ENCODE measurements at places on chromosomes 1 and 21.

DNA sequence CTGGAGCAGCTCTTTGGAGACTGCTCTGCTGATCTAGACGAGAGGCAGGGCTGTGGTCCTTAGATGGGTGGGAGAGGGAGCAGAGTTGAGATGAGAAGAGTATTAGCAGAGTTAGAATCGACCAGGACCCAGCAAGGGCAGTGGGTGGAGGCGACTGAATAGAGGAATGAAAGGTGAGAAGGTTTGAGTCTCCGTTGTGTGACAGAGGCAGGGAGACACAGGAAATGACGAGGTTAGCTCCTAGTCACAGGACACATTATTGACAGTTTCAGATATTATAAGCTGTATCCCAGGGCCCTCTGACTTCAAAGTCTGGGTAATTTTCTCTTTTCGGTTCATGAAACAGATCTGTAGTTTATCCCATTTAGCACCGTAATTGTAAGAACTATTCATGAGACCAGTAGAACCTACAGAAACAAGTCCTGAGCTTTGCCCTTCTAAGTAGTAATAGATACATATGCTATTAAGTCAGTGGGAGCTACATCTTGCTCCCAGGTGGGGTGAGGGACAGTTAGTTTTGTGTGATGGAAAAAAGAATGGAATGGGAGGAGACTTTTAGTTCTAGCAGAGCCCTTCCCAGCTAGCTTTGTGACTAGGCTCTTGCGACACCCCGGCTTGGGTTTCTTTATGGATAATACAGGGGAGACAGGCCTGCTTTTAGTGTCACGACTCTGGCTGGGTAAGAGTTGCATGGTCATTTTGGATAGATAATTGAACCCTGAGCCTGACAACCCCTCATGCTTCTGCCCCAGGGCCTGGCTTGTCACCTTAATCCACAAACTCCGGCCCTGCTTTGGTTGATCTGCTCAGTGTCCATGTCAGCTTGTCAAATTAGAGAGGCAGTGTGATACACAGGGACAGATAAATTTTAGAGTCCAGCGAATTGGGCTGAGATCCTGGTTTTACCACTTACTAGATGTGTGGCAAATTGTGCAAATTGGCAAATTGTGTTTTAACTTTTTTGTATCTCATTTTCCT is 70.2 kb downstream of the UCK2 start:
- no peak for DNase-seq

- DNase-seq = no peak
Observed at GRCh38 chr1:222777977-222778376, 36.9 kb upstream of the DISP1 start.

- DNase-seq = no peak
Observed at GRCh38 chr1:93029317-93029716, 49.8 kb upstream of the MTF2 start.

- no peak for DNase-seq
Observed at GRCh38 chr1:224331326-224331725, 1.4 kb upstream of the NVL start.

GRCh38 chr1:192376374-192376773 is 59.6 kb downstream of the RGS21 start:
- DNase-seq = no peak

DNA sequence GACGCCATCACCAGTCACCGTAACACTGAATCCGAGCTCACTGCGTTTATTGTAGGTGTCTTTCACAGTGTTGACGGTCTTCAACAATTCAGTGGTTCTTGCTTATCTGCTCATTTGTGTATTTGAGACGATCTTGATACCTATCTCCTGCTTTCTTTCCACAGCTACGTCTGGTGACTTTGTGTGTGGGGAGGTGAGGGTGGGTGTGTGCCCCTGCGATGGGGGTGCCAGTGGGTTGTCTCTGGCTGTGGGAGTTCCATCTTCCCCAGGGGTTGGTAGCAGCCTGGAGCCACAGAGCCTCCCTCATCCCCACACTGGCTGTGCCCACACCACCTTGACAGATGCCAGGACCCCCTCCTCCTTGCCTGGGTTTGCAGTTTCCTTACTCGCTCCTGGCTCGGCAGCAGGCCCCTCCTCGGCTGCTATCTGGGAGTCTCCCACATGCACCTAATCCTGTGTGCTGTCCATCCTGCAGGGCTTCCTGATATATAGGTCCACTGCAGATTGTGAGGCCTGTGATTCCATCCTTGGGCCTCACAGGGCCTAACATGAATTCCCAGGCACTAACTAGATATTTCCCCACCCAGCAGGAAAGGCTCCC is 6.3 kb upstream of the PARP1 start:
- DNase-seq = no peak

GRCh38 chr21:28439251-28439650 is 553.4 kb downstream of the LTN1 start:
- DNase-seq = no peak
